ENCODE measurements at places on chromosomes 2 and 18.

- no peak for DNase-seq
These were observed 101.2 kb upstream of the SLC38A11 start for GRCh38 chr2:165056564-165056963.

DNA sequence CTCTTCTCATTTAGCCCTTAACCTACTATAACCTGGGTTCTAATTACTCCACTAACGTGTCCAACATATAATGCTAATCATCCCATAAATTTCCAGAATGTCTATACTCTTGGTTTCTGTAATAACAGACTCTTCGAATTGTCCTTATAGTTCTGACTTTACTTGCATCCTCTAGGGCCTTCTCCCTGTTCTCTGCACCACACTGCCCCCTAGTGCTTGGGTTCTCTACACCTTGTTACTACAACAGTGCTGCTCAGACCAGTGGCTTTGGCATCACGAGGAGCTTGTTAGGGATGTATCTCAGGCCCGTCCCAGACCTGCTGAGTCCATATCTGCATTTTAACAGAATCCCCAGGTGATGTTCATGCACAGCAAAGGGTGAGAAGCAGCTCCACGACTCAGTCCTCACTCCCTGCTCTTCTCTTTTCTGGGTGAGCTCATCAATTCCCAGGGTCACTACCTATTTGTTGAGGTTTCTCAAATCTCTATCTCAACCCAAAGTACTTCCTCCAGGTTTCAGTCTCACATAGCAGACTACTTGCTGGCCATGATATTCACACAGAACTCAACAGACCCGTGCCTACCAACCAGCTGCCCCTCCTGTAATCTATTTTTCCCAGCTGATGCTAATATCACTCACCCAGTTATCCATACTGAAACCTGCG is 14.5 kb upstream of the DDX1 start:
- peak; percentile 95 for DNase-seq

DNA sequence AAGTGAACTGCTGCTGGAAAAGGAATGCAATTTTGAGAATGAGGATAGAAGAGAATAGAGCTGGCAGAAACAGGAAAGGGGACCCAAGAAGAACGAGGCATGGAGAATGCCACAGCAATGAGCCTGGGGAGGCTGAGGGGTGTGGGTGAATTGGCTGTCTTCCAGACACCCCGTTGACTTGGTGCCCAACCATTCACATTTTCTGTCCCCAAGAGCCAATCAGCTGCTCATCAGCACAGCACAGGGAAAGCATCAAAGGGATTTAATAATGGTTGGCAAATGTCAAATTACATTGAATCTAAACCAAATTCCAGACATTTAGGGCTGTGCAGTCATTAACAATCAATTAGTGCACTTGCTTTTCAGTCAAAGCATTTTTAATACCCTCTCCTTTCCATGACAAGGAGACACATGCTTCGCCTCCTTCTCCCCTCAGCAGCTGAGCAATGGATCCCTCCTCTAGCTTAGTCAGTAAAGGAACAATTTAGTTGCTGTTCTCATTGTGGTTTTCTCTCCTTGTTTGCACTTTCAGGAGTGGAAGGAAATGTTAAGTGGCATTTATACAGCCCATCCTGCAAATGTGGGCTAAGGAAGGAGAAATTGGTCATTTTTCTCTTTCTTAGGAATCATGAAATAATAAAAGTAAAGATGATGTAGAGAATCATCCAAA is 98.8 kb downstream of the KLF7 start:
- DNase-seq: no peak

GRCh38 chr18:61448316-61448715 is 115.1 kb downstream of the CDH20 start:
- DNase-seq: no peak

GRCh38 chr2:16584824-16585540 is 80.7 kb downstream of the CYRIA start:
- DNase-seq: no peak

GRCh38 chr2:7977981-7978380 is 703.9 kb upstream of the ID2 start:
- no peak for DNase-seq

DNA sequence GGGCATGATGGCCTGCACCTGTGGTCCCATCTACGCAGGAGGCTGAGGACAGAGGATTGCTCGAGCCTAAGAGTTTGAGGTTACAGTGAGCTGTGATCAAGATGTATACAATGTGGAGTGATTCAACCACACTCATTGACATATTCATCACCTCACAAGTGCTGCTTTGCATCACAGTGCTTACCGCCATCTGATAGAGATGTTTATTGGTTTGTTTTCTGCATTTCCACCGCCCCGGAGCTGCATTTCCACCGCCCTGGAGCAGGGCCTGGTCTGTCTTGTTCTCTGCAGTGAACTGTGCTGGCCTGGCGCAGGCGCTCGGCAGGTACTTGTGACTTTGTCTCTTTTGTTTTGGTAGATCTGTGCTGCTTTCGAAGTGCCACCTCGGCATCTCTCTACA is 96.0 kb downstream of the SMAD7 start:
- no peak for DNase-seq

GRCh38 chr18:56565551-56566345 is 72.6 kb downstream of the TXNL1 start:
- no peak for DNase-seq

DNA sequence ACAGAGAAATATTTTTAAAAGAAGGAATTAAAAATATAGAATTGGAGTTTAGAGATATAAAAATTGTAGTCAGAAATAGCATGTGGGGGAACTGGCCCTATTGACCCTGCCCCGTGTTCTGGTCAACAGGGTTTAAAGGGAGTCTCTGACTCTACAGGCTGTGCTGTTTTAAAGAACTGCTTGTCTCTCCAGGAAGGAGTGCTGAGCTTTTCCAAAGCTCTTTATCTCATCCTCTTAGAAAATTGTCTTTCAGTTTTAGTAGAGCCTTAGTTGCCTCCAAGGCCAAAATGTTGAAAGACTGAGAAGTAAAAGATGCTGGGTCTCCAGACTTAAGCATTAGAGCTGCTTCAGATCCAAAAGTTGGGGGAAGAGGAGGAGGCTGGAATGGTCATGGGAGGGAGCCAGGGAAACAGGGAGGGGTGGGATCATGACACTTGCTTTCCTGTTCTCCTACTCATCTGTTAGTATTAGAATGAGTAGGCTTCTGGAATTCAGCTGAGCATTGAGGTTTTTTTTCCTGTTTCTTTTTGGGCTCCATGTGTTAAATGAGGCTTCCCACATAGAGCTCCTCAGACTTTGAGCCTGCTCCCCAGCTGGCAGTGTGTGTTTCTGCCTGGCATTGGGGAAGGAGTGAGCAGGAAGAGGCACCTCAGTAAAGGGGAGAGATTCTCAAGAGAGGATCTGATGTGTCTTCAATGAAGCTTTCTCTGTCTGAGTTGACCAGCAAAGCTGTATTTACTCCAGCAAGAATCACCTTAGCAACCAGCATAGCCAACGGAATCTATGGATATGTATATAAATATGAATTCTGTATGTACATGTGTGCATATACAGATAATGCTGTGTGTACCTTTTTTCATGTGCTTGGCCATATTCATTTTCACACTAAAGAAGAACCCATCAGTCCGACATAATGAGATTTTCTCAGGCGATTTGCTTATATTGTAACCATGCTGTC is 186.8 kb upstream of the FBXO11 start:
- no peak for DNase-seq
